ENCODE measurements at places on chromosomes 2 and 18.

GRCh38 chr2:201021914-201022313, 49.6 kb downstream of the HYCC2 start:
- no peak for DNase-seq

- no peak for DNase-seq
Observed at GRCh38 chr2:238220274-238220891, 16.9 kb upstream of the ILKAP start.

GRCh38 chr2:51722311-51722710, 690.4 kb upstream of the NRXN1 start:
- DNase-seq = no peak

DNA sequence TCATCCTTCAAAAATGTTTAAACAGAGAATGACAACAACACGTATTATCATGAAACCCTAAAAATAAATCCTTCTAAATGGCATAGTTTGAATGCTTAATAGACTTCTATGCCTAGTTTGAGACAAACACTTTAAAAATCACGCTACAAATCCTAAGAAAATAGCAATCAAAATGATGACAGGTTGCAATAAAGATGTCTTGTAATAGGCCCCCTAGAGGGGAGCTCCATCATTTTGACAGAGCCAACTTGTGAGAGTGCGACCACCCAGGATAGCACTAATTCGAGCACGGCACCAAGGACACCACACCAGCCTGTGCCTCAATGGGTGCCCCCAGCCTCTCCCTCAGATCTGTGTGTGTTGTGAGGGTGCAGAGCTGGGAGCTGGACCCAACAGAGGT, 241.3 kb upstream of the PXDN start:
- no peak for DNase-seq

DNA sequence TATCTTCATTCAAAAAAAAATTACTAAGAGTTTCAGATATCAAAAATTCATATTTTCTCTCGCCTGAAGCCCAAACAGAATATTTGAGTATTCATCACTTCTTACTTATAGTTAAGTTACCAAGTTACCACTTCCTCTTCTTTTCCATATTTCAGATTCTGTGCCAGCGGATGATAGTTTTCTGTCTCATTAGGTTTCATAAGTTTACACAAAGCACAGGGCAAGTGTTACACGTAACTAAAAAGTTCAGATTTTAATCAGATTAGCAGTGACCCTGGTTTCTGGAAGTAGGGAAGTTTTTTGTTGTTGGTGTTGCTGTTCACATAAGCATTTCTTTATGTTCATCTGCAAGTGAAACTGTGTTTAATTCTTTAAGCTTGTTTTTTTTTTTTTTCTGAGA, 10.2 kb downstream of the AFTPH start:
- no peak for DNase-seq

DNA sequence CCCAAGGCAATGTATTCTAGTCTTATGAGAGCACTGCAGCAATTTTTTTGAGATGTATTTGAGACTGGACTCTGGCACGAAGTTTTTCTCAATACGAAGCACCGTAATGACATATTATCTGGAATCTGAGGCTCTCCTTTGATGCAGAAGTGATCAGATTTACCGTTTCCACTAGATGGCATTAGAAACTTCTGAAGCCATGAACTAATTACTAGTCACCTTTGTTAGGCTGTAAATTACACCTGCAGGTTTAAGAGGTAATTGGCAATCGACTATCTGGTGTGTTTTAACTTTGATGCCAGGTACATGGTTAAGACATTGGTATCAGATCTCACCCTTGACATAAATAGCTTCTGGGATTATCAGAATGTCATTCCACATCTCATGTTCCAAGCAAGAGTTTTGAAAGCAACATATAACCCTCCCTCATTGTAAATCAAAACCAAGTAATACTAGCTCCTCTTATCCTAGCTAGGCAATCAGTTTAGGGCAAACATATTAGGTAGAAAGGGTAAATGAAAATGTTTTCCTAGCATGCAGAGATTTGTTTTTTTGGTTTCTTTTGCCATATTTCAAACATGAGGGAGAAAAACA, 254.6 kb upstream of the SPRED2 start:
- DNase-seq = no peak

DNA sequence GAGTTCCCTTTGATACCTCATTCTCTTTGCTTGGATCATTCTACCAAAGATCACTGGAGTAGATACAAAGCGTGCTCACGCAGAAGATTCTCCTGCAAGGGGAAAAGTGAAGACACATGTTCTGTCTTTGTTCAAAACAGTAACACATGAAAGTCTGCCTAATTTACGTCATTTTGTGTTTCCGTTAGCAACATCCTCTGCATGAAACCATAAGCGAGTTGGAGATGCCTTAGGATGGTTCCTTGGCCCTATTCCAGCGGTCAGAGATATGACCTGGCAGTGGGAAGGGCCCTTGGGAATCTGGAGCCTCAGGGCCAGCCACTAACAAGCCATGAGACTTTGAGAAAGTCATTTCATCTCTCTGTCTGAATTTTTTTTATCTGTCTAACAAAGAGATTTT, 180.9 kb upstream of the TWIST2 start:
- no peak for DNase-seq

- DNase-seq = no peak
Observed at GRCh38 chr2:142290931-142291330, 160.1 kb upstream of the LRP1B start.

DNA sequence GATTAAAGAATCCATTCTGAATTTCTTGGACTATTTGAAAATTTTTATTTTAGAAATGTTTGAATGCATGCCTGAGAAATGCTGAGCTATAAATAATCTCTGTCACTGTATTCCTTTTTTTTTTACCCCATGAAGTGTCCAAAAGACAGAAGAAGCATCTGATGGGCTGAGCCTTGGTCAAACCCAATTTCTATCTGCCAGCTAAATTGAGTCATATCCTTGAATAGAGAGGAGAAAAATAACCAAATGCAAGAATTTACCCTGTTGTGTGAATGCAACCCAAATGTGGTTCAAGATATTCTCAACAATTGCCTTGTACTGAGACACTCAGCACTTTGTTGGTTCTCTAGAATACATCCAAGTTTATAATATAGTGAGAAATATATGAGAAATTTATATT, 223.5 kb downstream of the UBE2E3 start:
- DNase-seq = no peak

DNA sequence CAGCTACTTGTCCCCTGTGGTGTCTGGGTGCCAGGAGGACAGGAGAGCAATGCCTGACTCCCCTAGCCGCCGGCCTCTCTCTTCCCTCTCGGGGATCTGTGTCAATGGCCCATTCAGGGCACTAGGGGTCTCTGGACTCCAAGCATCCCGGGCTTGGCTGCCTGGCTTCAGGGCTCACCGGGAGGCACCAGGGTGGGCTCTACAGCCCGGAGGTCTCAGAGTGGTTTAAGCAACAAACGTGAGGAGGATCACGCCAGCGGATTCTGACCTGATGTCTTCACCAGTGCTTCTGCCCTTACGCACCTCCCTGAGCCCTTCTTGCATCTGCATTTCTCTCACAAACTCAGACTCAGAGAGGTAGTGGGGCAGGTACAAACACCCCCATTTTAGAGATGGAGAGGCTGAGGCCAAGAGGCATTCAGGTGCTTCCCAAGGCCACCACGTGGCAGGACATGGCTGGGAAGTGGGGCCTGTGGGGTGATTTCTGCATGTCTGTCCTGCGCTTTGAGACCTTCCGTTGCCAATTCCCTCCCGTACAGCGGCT, 243.0 kb downstream of the CELF4 start:
- no peak for DNase-seq

DNA sequence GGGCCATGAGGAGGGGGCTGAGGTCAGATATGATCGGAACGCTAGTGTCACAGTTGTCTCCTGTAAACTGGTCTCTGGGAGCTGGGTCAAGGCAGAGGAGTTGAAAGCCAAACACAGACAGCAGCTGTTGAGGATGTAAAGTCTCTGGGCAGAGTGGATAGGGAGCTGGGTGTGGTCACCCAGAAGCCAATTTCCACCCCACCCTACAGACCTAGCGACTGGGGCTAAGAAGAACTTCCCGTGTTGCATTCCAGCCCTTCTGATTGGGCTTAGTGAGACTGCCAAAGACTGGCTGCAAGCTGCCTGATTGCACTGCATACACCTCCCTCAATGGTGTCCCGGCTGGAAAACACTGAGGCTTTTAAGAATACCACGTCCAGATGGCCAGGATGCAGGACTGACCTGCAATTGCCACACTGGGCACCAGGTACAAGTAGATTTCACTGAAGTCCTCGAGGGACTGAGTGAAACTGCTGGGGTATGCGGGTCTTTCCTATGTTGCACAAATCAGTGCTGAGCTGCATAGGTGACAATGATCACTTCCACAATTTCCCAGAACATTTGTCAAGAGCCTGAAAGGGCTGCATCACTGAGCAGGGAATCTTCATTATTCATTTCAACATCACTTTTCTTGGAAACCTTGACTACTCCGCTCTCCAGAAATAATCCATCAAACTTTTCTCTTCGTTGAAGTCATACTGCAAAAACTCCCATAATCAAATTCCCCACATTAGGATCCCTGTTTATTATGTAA, 43.1 kb upstream of the EML4 start:
- DNase-seq = no peak

- no peak for DNase-seq
Observed at GRCh38 chr2:191345788-191346187, 100.6 kb downstream of the MYO1B start.

- no peak for DNase-seq
Observed at GRCh38 chr2:233213975-233214374, 37.5 kb upstream of the ATG16L1 start.

DNA sequence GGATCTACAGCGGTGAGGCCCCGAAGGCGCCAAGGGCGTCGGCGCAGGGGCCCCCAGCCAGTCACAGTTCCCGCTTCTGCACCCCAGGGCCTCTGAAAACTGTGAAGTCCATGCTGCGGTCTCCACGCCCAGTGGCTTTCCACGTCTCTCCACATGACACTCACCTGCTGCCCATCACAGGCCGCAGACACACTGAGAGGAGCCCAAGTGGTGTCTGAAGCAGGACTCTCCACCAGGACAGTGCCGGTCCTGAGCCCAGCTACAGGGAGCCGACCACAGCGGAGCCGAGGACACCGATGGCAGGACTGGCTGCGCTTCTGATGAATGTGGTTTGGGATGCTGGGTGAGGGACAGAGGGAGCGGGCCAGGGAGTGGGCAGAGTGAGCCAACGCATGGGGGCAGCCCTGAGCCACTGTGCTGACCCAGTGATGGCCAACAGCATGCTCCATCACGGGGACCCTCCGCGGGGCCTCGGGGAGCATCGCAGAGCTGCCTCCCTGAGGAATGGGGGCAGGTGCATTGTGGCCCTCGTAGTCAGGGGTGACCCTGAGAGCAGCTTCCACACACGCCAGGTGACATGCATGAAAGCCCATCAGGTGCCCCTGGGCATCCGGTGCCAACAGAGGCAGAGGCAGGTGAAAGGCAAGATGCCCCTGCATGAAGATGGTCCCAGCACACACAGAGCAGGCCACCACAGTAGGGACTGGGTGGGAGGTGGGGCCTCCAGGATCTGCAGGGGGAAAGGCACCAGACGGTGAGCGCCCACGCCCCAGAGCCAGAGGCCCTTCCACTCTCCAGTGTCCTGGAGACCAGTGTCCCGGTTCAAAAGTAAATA, 116.6 kb downstream of the HDAC4 start:
- DNase-seq = no peak

GRCh38 chr18:27301615-27302378, 116.7 kb upstream of the CHST9 start:
- DNase-seq = no peak

DNA sequence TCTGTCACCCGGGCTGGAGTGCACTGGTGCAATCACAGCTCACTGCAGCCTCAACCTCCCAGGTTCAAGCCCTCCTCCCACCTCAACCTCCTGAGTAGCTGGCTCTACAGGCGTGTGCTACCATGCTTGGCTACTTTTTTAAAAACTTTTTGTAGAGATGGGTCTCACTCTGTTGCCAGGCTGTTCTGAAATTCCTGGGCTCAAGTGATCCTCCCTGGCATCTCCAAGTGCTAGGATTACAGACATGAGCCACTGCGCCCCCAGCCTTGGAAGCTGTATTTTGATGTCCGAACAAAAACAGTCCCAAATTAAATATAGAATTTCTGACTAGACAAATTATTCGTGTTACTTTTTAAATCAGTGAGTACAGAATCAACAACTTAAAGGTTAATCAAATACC, 97.4 kb downstream of the ZNF516 start:
- no peak for DNase-seq

DNA sequence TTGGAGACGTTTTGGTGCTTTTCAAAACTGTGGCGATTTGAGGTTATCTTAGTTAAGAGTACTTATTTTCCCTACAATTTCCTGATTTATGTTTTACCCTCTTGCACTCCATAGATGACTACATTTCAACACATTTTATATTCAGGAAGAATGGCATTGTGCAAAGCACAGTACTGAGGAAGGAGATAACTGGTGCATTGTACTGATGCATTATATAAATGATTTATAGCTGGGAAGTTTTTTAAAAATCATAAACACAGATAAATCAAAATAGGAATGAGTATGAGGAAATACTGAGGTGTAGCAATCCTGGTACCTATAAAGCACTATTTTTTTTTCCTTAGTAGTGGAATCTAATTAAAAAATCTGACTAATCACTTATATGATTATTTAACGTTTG, 5.6 kb downstream of the REL start:
- no peak for DNase-seq

DNA sequence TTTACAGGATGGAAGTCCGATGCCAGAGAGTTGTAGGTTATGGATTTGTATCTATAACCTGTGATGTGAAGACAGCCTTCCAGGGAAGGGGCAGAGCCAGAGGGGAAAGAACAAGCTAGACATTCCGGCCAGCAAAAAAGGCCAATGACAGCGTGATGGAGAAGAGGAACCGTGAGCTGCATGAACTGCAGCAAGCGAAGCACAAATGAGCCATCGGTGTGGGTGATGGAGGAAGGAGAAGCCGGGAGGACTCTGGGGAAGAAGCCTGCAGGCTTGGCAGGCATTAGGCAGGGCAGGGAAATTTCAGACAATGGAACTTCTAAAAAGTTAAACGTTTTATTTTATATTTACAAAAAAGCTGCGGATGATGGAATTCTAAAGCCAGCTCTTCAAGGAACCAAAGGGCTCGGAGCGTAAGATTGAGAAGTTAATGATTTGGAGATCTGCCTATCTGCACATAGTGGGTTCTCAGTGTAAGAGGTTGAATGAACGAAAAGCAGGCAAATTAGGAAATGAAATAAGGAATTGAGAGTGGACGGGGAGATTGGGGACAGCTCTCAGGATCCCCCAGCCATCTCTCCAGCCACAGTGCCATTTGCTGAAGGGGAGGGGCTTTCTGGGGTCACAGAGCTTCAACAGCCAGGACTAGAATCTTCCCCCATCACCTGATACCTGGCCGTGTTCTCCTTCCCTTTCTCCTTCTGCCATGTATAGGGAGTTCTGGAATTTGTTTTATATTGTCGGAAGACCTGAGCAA, 28.4 kb downstream of the NGEF start:
- DNase-seq = no peak

GRCh38 chr2:128787616-128788015, 468.9 kb upstream of the HS6ST1 start:
- DNase-seq = no peak

DNA sequence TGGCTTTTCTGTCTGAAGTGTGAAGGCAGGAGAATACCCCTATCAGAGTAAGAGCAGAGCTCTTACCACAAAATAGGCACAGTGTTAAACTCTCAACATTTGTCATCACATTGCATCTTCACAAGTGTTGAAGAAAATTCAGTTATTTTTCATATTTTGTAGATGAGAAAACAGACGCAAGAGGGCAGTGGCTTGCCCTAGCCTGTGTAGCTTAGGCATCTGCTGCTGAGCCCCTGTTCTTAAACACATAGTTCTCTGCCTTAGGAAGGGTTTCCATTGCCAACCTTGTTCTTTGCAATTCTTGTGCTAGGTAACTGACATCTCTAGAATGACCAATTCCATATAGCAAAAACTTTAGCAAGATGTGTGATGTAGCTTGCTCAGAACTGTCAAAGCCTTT, 112.7 kb upstream of the RMDN2 start:
- DNase-seq = no peak
